ENCODE measurements at places on chromosomes 16 and 17.

DNA sequence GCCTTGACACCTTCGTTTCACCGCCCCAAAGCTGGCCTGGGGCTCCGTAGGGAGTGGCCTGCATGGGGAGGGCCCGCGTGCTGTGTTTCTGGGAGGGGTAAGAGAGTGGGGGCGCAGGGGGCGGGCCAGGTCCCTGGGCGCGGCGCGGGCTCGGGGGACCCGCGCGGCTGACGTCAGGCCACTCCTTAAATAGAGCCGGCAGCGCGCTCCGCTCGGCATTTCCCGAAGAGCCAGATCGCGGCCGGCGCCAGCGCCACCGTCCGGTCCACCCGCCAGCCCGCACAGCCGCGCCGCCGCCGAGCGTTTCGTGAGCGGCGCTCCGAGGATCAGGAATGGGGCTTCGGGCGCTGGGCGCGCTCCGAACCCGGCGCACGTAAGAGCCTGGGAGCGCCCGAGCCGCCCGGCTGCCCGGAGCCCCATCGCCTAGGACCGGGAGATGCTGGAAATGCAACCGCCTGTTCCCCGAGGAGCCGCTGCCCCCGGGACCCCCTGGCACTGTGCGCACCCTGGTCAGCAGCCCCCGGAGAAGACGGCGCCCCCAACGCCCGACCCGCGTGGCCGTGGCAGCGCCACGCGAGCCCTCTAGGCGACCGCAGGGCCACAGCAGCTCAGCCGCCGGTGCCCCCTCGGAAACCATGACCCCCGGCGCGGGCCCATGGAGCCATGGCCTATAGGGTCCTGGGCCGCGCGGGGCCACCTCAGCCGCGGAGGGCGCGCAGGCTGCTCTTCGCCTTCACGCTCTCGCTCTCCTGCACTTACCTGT, at the start of gene HS3ST2:
Gene HS3ST2, plus strand, starts transcription at position 215 of the 763 bp plus-strand sequence. Its CDS starts 449 bp downstream, at position 664.
- DNase-seq: no peak

DNA sequence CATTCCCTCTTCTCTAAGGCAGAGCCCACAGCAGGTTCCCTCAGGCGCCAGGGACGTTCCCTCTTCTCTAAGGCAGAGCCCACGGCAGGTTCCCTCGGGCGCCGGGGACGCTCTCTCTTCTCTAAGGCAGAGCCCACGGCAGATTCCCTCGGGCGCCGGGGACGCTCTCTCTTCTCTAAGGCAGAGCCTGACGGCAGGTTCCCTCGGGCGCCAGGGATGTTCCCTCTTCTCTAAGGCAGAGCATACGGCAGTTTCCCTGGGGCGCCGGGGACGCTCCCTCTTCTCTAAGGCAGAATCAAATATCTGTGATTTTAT, 24.3 kb downstream of the ACSF3 start:
- DNase-seq: no peak

DNA sequence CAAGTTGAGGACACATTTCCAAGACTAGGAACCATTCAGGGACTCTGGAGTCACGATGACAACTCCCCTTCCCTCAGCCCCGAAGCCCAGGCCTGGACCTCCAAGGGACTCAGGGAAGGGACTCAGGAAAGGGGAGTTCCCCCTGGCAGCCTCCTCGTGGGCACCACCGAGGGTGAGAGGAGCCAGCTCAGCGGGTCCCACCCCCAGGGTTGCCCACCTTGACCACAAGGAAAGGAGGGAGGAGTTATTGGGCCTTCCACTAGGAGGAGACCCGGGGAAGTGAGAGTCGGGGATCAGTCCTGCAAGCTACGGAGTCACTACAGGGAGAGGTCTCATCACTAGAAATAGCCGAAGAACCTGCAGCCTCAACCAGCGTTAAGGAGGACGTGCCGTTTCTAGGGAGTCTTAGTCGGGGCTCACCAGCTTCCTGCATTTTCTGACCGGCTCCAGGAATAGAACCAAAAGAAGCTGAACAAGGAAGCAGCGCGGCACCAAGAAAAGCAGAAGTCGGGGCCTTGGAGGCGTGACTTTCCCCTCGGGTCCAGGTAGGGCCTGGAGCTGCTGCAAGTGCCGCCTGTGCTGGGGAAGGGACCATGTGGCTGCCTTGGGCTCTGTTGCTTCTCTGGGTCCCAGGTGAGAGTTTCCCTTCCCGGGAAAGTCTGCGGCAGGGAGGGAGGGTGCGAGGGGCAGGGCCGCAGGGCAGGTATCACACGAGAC, at the start of gene CD300A:
Gene CD300A, plus strand, starts transcription at position 524 of the 717 bp plus-strand sequence. Its CDS starts 70 bp downstream, at position 594.
- peak; percentile 42 for DNase-seq

DNA sequence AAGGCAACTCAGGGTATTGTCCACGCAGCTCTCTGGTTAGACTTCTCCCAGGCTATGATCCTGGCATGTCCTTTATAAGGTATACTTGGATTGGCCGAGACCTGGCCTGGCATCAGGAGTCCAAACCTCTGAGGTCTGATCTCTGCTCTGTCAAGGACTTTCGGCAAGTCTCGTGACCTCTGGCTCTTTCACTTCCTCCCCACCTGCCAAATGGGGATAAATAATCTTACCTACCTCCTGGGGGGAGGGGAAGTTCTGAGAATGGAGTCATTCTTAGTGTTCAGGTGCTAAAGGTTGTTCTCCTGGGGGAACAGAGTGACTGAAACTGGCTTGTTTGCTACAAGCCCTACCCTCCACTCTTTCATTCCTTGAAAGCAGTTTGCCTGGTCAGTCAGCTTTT, 7.6 kb downstream of the ATXN1L start:
- DNase-seq: no peak

All from hippocampal formation (tissue), 2 donors.